ENCODE measurements at places on chromosomes 5 and 9. TPM values are rescaled to one million over a fixed set of nuclear protein-coding genes. Genes with fewer than 3 reads are reported as not detected.

- H3K27me3 ChIP-seq = peaks cover 13% of the 10 kb centered on the region
- H3K4me1 ChIP-seq = no peaks in the 10 kb centered on the region
- DNase-seq = no peak
- H3K27ac ChIP-seq = no peak overlapping the region
- no peaks in the 10 kb centered on the region for H3K36me3 ChIP-seq
- H3K4me3 ChIP-seq = no peak overlapping the region
These were observed 31.7 kb upstream of the CEP72 start for GRCh38 chr5:580436-580835.

- H3K4me1 ChIP-seq = no peaks in the 10 kb centered on the region
- no peaks in the 10 kb centered on the region for H3K27me3 ChIP-seq
- no peak overlapping the region for H3K4me3 ChIP-seq
- no peaks in the 10 kb centered on the region for H3K36me3 ChIP-seq
- DNase-seq = no peak
These were observed 12.4 kb upstream of the CDH18 start for GRCh38 chr5:20000416-20000815.

DNA sequence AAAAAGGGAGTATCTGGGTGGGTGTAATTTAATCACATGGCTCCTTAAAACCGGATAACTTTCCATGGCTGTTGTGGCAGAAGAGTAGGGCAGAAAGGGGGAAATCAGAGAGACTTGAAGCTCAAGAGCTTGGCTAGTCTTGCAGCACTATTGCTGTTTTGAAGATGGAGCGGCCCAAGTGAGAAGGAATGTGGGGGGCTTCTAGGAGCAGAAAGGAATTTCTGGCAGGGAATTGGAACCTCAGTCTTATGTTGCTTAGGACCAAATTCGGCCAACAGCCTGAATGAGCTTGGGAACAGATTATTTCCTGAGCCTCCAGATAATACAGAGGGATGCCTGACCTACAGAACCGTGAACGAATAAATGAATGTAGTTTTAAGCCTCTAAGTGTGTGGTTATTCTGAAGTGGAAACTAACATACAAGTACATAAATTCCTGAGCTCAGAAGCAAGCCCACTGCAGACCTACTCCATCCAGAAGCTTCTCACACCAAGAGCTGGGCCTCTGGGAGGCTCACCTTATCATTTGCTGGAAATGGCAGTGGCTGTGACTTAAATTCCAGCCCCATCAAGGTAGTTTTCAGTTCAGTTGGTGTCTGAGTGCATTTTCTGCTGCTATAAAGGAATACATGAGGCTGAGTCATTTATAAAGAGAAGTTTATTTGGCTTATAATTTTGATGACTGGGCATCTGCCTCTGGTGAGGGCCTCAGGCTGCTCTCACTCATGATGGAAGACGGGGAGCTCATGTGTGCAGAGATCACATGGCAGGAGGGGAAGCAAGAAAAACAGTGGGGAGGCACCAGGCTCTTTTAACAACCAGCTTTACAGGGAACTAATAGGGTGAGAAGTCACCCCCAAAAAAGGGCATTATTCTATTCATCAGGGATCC lies 15.3 kb upstream of the TMEM174 start:
- no peaks in the 10 kb centered on the region for H3K27me3 ChIP-seq
- peak; percentile 3 for DNase-seq
- no peak overlapping the region for H3K27ac ChIP-seq
- H3K4me1 ChIP-seq = no peaks in the 10 kb centered on the region
- H3K36me3 ChIP-seq = no peaks in the 10 kb centered on the region
- H3K4me3 ChIP-seq = no peak overlapping the region

DNA sequence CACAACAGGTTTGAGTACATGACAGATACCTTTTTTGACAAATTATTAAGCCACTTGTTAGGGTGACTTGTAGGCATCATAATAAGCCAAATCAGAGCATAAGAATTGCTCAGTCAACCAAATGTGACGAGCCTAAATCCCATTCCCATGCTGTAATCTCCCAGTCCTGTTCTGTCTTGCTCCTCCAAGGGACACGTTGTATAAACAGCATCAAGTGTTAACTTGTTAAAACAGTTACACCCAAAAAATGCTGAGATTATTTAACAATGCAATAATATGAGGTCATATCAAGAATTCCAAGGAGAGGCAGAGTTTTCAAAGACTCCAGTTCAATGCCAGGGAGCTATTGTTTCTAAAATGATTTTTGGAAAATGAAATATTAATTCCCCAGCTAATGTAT lies 76.2 kb downstream of the SH3TC2 start:
- no peak overlapping the region for H3K27ac ChIP-seq
- H3K4me3 ChIP-seq = no peak overlapping the region
- DNase-seq = no peak

DNA sequence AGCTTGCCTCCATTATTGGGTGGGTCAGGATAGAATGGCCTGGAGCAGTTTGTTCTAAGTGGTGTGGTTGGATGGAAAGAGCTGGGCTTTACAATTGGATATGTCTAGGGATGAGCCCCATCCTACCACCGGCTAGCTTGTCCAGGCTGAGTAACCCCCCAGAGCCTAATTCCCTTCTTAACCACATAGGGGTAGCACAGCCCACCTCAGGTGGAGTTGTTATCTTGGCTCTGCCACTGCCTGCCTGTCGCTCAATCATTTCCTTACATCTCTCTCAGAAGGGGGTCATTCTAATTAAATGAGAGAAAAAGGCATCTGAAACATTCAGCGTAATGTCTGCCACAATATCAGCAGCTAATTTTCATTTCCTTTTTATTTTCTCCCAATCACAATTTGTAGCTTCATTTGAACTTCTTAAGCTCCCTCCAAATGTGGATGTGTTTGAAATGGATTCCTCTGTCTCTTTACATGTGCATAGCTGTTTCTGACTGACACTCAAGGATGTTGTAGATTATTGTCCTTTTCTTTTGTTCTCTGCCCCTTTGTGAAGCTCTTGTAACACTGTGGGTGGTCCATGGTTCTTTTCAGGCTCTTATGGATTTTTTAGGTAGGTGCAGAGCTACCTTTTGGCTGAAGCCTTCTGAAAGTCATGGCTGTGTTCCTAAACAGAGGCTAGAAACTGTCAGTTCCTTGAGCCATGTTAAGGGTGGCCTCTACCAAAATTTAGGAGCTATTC lies 383.1 kb upstream of the KLF4 start:
- H3K4me1 ChIP-seq = no peaks in the 10 kb centered on the region
- H3K27ac ChIP-seq = no peak overlapping the region
- H3K36me3 ChIP-seq = no peaks in the 10 kb centered on the region
- no peaks in the 10 kb centered on the region for H3K27me3 ChIP-seq
- no peak overlapping the region for H3K4me3 ChIP-seq

DNA sequence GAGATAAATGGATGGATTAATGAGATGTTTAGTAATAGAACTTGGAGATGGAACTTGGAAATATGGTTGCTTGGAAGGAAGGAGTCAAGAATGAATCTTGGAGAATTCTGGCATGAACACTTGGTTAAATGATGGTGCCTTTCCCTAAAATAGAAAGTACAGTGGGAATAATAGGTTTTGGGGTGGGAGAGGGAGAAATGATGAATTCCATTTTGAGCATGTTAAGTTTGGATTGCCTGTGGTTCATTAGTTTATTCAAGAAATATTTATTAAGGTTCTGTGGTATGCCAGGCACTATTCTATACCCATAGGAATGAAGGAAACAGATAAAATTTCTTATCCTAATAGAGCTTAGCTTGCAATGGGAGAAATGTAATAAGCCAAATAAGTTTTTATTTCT lies 58.4 kb downstream of the PBX3 start:
- H3K4me3 ChIP-seq = no peak overlapping the region
- no peaks in the 10 kb centered on the region for H3K36me3 ChIP-seq
- H3K27me3 ChIP-seq = no peaks in the 10 kb centered on the region
- no peak overlapping the region for H3K27ac ChIP-seq
- DNase-seq = no peak

GRCh38 chr5:74665816-74666215 lies 19.2 kb upstream of the HEXB start:
- no peak overlapping the region for H3K27ac ChIP-seq
- DNase-seq = peak; percentile 29
- H3K27me3 ChIP-seq = no peaks in the 10 kb centered on the region

DNA sequence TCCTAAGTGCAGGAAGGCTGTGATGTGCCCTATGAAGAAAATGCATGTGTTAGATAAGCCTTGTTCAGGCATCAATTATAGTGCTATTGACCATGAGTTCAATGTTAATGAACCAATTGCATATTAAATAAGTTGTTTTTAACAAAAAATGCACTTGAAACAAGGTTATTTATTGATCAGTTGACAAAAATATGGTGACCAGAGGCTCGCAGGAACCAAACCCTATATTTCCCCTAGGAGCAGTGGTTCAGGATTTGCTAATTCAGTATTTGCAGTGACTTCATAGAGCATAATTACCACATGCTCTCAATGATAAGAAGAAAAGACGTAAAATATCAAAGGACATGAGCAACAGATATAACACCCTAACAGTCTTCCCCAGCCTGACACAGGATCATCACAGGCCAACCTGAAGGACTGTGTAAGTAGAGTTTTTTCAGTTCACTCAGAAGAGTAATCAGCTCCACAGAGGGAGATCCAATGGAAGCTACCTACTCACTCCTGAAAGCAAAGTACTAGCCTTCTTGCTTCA lies 92.3 kb downstream of the SEMA5A start:
- H3K4me3 ChIP-seq = no peak overlapping the region
- H3K36me3 ChIP-seq = no peaks in the 10 kb centered on the region
- H3K27me3 ChIP-seq = no peaks in the 10 kb centered on the region
- H3K4me1 ChIP-seq = peaks cover 17% of the 10 kb centered on the region
- no peak for DNase-seq
- no peak overlapping the region for H3K27ac ChIP-seq

DNA sequence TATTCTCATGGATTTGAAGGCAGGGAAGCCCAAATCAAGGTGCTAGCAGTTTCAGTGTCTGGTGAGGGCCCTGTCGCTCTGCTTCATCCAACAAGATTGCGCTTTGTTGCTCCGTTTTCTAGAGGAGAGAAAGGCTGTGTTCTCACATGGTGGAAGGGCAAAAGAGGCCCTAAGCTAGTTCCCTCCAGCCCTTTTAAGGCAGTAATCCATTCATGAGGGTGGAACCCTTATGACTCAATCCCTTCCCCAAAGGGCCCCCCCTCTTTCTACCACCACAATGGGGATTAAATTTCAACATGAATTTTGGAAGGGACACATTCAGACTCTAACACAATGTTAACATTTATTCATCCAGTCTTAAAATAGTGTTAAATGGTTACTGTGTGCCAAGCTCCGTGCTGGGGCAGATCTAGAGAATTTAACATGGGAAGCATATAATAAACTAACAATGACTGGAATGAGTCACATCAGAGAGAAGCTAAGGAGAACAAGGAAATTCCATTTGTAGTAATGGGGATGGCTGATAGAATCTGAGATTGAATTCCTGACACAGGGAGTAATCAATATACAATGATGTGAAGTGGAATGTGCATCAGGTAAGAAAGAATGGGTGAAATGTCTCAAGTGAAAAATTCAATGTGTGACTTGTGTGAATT lies 382.8 kb upstream of the ZNF608 start:
- no peak for DNase-seq
- no peaks in the 10 kb centered on the region for H3K4me1 ChIP-seq
- H3K27ac ChIP-seq = no peak overlapping the region
- H3K36me3 ChIP-seq = no peaks in the 10 kb centered on the region
- no peak overlapping the region for H3K4me3 ChIP-seq

DNA sequence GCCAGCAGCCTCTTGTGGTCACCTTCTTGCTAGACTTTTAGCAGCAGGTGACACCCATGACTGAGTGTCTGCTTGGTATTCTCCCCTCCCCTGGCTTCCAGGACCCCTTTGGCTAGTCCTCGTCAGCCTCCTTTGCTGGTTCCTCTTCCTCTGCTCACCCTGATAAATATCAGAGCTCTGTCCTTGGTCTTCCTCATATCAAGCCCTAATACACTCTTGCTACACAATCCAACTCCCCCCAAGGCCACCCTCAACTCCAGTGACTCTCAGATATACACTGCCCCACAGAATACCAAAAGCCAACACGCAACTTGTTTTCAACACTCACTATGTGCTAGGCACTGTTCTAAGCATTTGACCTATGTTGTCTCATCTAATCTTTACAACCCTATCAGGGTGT lies 30.3 kb upstream of the LCP2 start:
- H3K27ac ChIP-seq = no peak overlapping the region
- DNase-seq = no peak
- H3K4me3 ChIP-seq = no peak overlapping the region
- H3K36me3 ChIP-seq = no peaks in the 10 kb centered on the region
- H3K27me3 ChIP-seq = no peaks in the 10 kb centered on the region
- peaks cover 9% of the 10 kb centered on the region for H3K4me1 ChIP-seq

- peak; percentile 74 for DNase-seq
- no peak overlapping the region for H3K4me3 ChIP-seq
- peak overlapping the region; percentile 75 for H3K27ac ChIP-seq
- peaks cover 31% of the 10 kb centered on the region for H3K4me1 ChIP-seq
These were observed 63.2 kb downstream of the SERINC5 start for GRCh38 chr5:80192507-80193241.

- no peaks in the 10 kb centered on the region for H3K36me3 ChIP-seq
- no peaks in the 10 kb centered on the region for H3K27me3 ChIP-seq
- H3K4me3 ChIP-seq = no peak overlapping the region
- no peak for DNase-seq
- H3K4me1 ChIP-seq = no peaks in the 10 kb centered on the region
These were observed 44.0 kb downstream of the GGTA1 start for GRCh38 chr9:121455527-121456239.

DNA sequence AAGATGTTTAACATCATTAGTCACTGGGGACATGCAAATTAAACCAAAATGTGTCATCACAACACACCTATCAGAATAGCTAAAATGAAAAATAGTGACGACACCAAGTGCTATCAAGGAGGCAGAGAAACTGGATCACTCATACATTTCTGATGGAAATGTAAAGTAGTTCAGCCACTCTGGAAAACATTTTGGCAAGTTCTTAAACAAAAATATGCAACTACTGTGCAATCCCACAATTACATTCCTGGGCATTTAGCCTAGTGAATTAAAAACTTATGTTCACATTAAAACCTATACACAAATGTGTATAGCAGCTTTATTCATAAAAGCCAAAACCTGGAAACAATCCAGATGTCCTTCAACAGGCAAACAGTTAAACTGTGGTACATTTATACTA lies 53.1 kb downstream of the SVEP1 start:
- H3K27ac ChIP-seq = no peak overlapping the region
- no peak overlapping the region for H3K4me3 ChIP-seq
- H3K4me1 ChIP-seq = no peaks in the 10 kb centered on the region
- peak; percentile 71 for DNase-seq
- no peaks in the 10 kb centered on the region for H3K27me3 ChIP-seq

- H3K4me3 ChIP-seq = no peak overlapping the region
- DNase-seq = no peak
- no peaks in the 10 kb centered on the region for H3K27me3 ChIP-seq
- peaks cover 15% of the 10 kb centered on the region for H3K36me3 ChIP-seq
- H3K27ac ChIP-seq = no peak overlapping the region
These were observed 54.8 kb downstream of the COL27A1 start for GRCh38 chr9:114210136-114210535.

DNA sequence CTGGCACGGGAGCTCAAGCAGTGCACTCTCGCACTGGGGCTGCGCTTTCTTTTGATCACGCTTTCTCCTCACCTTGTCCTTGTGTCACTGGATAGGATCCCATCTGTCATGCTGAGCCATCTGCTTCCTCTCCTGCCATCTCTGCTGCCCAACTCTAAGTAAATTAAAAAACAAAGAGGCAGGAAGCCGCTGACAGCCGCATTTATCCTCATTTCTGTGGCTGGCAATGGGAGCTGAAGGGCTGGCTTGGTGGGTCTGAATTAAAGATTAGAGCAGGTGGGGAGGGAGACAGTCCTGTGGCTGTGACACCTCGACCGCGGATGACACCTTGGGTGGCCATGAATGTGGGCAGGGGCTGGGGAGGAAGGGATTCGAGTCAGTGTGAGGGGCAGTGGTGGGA lies 159.2 kb upstream of the ALDH1B1 start:
- H3K27ac ChIP-seq = no peak overlapping the region
- no peaks in the 10 kb centered on the region for H3K36me3 ChIP-seq
- no peak overlapping the region for H3K4me3 ChIP-seq
- H3K27me3 ChIP-seq = no peaks in the 10 kb centered on the region

GPR151 gene
- not detected for total RNA-seq

SURF4 gene
- total RNA-seq = 144 TPM

C9orf153 gene
- 2.7 TPM for total RNA-seq

GLDC gene
- 1.1 TPM for total RNA-seq
